ENCODE measurements at places on chromosomes 1 and 21.

GRCh38 chr1:194709439-194709838 is 1523.0 kb upstream of the B3GALT2 start:
- DNase-seq, result no peak

GRCh38 chr21:15483138-15483780 is 246.5 kb upstream of the USP25 start:
- peak; percentile 61 for DNase-seq

- DNase-seq, result no peak
These were observed 20.6 kb downstream of the LUZP1 start for GRCh38 chr1:23148084-23148483.

- no peak for DNase-seq
These were observed 459.3 kb upstream of the ADAMTS5 start for GRCh38 chr21:27426196-27426595.
